DMS 273 treated with DMSO at 0.1 percent for 48 hours (cell line): ENCODE measurements at places on chromosomes 1 and 21.

DNA sequence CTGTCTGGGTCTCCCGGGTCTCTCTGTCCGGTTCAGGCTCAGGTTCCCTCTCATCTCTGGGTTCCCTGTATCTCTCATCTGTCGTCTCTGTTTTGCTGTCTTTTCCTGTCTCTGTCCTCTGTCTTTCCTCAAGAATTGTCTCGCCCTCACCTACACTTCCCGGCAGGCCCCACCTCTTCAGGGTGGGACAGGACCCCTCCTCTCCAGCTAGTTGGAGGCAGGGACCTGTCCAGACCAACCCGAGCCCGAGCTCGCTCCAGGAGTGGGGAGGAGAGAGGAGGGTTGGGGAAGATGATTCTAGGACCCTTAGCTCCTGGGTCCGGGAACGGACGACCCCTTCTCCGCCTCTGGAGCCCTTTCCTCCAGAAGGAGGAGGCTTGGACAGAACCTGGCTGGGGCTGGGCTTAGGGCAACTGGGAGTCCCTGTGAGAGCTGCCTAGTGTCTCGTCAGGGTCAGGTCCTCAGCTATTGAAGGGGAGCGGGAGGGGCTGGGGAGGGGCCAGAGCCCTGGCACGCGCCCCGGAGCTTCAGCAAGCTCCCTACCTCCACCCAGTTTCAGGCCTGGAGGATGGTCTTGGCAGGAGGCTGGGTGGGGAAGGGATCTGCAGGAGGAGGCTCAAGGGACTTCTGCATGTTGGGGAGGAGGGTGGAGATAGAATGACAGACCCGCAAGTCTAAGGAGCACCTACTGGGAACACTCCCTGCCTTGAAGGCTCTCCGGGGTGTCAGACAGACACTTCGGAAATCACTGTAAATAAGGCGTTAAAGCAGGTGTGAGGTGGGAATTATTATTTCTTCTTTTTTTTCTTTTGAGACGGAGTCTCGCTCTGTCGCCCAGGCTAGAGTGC, 26.3 kb upstream of the EPB41 start:
- no peak for DNase-seq

DNA sequence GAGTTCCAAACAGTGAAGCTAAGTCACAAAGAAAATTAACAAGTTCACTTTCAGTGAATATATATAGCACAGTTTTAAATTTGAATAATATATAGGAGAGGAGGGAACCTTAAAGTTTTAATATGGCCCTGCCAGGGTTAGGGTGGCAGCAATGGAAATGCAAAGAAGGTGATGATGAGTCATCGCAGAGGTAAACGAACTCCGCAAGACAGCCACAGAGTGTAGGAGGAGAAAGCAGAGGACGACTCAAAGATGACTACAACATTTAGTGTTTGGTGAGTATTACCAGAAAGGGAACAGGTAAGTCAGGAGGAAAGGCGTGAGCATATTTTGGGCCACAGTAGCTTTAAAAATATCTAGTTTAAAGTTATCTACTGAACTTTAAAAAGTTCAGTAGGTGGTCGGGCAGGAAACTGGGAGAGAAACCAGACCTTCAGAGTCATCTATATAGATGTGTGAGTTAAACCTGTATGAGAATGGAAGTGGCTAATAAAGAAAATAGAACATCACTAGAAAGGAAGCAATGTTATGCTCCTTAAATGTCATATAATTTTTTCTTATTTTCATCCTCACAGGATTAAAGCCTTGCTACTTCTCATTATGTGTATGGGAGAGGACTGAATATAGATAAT, 75.7 kb downstream of the UCHL5 start:
- no peak for DNase-seq

DNA sequence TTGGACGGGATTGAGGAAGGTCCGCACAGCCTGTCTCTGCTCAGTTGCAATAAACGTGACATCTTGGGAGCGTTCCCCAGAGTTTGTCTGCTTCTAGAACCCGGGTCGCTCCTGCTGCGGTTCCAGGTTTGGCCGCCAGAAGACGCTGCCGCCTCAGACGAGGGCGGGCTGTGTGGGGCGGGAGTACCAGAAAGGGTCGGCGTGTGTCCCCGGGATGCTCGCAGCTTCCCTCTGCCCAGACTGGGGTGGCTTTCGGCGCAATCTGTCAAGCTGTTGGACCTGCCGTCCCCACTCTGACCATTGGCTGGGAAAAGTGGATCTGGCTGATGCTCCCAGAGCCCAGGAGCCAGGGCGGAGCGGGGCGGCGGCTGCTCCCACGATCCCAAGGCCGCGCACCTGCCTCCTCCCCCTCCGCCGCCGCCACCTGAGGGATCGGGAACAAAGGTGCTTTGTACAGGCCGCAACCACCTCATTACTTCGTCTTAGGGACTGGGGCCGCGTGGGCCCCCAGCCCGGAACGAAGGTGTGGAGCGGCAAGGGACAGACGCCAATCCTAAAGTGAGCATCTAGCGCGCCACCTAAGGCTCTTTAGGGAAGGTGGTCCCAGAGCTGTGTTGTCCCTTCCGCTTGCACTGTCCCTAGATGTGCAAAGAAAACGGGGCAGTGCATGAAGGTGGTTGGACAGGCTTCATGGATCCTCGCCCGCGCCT, 683 bp upstream of the EFNA4 start:
- peak; percentile 47 for DNase-seq

GRCh38 chr1:114462341-114462740, 48.7 kb downstream of the TRIM33 start:
- DNase-seq: no peak

GRCh38 chr1:77378723-77379535, 97.1 kb downstream of the AK5 start:
- no peak for DNase-seq

GRCh38 chr1:59994302-59995198, 68.0 kb upstream of the CYP2J2 start:
- DNase-seq: no peak

DNA sequence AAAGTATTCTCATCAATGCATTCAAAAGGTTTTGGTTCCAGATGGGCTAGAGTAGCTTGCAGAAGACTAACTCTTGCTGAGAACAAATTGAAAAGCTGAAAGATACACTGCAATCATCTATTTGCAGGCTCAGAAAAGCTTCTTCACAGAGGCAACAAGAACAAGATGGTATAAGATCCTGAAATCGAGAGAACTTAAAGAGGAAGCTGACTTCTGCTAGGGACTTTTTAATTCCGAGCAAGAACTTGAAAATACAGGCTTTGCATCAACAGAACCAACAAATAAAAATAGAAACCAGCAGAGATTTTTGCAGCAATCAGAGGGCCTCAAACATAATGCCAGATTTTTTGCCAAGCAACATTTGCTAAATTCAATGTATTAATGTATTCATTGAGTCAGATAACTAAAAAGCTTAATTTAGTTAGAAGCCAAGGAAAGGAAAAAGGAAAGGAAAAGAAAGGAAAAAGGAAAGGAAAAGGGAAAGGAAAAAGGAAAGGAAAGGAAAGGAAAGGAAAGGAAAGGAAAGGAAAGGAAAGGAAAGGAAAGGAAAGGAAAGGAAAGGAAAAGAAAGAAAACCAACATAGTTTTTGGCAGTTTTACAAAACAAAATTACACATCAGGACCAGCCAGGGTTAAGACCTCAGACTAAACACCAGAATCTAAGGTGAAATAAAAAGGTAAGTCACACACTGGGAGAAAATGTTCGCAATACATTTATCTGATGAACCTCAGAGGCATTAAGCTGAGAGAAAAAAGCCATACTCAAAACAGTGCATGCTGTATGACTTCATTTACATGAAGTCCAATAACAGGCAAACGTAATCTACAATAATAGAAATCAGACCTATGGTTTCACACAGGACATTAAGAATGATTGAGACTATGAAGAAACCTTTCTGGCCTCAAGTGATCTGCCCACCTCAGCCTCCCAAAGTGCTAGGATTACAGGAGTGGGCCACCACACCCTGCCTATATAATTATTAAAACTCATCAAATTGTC, 42.6 kb downstream of the FAF1 start:
- DNase-seq: no peak

DNA sequence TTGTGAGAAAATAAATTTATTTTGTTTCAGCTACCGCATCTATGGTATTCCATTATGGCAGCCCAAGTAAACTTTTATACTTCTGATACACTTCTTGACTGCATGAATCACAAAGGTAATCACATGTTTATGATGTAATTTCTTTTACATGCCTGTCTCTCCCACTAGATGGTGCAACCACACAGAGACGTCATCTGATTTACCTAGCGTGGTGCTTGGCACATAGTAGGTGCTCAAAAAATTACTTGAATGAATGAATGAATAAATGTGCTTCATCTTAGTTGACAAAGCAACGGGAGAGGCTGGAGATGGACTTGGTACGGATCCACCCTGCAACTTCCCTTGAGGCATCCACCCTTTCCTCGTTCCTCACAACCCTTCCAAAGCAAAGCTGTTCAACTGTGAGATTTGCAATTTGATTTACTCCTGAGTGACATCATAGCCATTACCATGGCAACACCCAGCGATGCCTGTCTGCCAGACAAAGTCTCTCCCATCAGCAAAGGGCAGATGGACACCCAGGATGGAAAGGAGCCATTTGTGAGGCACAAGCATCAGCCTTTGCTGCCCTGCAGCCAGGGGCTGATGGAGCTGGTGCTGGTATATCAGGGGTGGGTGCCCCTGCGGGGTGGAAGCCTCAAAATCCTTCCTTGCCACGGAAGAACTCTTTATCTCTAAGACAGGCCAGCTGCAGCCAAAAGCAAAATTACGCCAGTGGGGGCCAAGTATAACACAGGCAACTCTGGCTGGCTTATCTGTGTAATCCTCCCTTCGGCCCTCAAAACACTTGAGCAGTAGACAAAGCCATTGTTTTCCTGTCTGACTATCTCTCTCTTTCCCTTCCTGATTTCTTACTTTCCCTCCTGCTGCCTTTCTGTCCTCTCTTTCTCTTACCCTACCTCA, 18.9 kb upstream of the VWA5B1 start:
- DNase-seq: no peak

- DNase-seq: no peak
Measured at GRCh38 chr1:214270097-214270650, 10.8 kb upstream of the SMYD2 start.

DNA sequence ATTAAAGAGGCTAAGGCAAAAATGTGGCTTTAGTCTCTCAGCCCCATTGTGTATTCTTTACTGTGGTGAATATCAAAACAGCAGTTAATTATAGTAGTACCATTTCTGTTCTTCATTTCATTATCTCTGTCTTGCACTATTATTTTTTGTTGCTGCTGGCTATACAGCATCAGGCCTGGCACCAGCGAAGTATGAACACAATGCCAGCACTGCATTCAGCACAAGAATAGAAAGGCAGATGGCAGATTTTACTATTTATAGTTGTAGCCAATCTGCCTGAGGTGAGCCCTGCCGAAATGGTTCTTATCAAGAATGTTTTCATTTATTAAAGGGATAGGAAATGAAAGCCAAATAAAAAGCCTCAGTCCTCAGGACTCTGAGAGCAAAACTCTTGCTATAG, 72.1 kb downstream of the GPR52 start:
- peak; percentile 52 for DNase-seq

GRCh38 chr1:193940176-193940575, 753.8 kb upstream of the B3GALT2 start:
- no peak for DNase-seq

- no peak for DNase-seq
Measured at GRCh38 chr1:241266121-241266520, 90.9 kb downstream of the RGS7 start.

DNA sequence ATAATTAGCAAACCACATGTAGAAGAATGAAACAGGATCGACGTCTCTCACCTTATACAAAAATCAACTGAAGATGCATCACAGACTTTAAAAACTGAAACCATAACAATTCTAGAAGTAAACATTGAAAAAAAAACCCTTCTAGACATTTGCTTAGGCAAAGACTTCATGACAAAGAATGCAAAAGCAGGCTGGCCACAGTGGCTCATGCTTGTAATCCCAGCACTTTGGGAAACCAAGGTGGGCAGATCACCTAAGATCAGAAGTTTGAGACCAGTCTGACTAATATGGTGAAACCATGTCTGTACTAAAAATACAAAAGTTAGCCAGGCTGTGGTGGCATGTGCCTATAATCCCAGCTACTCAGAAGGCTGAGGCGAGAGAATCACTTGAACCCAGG, 1351.7 kb downstream of the MRPL39 start:
- DNase-seq: no peak

- DNase-seq: no peak
Measured at GRCh38 chr1:205492774-205493173, 11.7 kb upstream of the CDK18 start.

DNA sequence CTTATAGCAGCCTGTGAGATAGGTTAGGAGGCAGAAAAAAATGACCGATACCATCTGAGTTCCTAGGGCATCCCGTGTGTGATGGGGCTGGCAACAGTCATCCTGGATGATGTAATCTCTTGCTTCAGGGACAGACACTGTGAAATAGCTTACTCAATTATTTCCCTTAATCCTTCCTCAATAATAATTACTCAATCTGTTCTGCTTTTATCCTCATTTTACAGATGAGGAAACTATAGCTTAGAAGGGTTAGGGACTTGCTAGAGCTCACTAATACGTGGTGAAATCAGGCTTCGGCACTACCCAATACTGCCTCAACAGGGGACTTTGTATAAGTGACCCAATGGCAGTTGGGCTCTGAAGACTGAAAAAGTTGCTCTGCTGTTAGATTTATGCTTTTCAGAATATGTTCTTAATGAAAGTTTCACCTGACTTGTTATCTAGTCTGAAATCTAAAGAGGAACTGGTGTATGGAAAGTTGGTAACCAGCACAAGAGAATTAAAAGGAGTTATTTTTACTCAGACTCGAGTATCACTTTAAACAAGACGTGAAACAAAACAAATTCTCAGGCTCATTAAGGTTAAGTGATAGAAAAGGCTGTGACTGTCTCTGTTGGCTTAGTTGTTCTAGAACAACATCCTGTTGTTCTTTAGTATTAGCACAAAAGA, 14.4 kb downstream of the CD55 start:
- no peak for DNase-seq

- DNase-seq: no peak
Measured at GRCh38 chr1:177480741-177481305, 310.1 kb downstream of the BRINP2 start.

- no peak for DNase-seq
Measured at GRCh38 chr21:31558189-31558961, 101.1 kb upstream of the SOD1 start.

DNA sequence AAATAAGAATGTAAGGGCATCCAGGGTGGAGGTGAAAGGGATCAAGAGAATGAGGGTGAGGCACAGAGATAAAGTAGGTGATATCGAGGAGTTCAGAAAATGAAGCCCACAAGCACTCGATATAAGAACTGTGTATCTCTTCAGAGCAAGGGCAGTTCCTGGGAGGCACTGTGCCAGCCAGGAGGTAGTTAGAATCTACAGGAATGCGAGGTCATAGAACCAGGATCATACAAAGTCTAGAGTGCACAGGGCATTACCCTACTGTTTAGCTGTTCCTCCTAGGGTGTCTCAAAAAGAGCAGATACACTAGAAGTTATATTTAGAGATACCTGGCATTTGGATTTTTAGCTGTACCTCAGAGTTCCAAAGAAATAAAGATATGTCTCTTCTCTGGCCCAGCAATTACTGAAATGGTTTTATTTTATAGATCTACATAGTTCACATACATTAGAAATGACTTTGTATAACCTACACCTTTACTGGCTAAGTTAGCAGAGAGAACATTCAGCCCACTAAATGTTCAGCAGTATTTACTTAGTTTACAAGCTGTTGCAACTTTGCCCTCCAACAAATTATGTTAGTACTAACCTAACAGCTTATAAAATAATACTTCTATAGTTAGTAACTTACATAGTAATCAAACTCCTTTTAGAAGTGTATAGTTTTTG, 1.6 kb downstream of the OVAAL start:
- DNase-seq: no peak
